ENCODE measurements at places on chromosomes 2 and 18.

DNA sequence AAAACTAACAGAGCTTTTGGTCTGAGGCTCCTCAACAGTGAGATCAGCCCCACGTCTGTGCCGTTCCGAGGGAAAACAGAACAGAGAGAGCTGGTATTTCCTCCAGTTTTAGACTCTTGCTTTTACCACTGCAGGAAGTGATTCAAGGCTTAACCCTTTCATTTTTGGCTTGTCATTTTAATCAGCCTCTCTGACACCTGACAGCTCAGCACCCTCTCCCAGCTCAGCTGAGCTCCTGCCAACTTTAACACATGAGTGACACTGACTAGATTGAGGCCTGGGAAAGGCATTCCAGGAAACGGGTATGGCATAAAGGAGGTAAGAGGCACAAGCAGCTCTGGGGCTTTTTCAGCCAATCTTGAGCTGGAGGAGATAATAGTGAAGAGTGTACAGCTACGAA is 239.4 kb upstream of the SKOR2 start:
- DNase-seq: no peak

DNA sequence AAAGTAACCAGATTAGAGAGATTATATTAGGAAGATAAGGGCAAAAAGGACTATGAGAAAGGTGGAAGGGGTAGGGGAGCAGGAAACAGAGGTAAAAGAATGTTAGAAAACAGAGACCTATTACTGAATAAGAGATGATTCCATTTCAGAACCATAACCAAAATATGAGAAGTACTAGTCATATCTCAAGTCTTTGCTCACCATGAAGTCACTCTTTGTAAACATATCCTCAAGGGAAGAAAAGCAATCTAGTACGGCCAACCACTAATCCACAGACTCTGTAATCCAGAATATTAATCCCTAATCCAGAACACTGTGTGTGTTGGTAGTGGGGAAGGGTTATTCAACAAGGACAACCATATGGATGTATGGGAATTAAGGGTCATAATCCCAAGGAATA is 92.0 kb downstream of the CDCA7 start:
- DNase-seq: no peak

DNA sequence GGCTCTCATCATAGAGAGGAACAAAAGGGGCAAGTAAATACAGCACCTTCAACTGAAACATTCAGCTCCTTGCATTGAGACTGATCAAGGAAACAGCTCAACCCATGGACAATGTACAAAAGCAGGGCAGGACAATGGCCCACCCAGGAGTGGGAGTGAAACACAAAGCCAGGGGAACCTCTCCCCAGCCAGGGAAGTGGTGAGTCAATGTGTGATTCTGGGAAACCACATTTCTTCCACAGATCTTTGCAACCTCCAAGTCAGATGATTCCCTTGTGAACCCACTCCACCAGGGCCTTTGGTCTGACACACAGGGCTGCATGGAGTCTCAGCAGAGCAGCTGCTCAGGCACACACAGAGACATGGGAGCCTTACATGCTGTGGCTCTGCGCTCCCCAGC is 294.5 kb downstream of the NR4A2 start:
- DNase-seq: no peak

- no peak for DNase-seq
These were observed 77.5 kb downstream of the EPB41L3 start for GRCh38 chr18:5466256-5466655.

GRCh38 chr2:12605936-12606335 is 110.8 kb upstream of the TRIB2 start:
- DNase-seq: no peak

- DNase-seq: no peak
These were observed 31.6 kb upstream of the AFF3 start for GRCh38 chr2:100174026-100174431.

GRCh38 chr2:39538718-39539117 is 101.6 kb upstream of the MAP4K3 start:
- DNase-seq: no peak

GRCh38 chr2:234556848-234557573 is 60.1 kb upstream of the ARL4C start:
- DNase-seq: no peak

DNA sequence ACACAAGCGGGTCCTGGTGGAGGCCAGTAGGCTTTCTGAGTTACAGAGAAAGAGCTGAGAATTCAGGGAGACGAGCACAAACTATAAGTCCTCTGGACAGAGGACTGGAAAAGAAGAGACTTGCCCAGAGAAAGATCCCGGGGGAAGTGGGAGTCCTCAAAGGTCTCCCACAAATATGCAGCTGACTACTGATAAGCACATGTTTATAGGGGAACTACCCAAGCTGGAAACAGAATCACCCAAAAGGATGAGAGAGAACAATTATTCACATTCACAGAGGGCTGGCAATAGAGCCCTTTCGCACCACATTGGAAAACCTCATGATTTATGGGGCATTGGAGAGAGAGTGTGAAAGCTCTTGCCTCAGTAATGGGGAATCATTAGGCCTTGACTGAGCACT is 337.6 kb downstream of the IRS1 start:
- no peak for DNase-seq

- DNase-seq: no peak
These were observed 196.3 kb downstream of the PDE1A start for GRCh38 chr2:182230561-182230960.

DNA sequence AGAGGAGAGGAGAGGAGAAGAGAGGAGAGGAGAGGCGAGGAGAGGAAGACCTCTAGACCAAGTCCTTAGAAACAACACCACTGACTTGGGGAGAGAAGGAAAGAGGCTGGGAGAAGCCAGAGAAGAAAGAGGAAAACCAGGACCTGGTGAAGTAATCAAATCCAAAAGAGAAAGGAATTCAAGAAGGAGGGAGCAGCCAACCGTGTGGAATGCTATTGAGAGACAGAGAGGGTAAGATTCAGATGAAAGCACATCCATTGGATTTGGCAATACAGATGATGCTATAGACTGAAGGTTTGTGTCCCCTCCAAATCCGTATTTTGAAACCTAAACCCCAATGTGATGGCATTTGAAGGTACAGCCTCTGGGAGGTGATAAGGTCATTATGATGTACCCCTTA is 50.7 kb downstream of the GALNT14 start:
- no peak for DNase-seq

DNA sequence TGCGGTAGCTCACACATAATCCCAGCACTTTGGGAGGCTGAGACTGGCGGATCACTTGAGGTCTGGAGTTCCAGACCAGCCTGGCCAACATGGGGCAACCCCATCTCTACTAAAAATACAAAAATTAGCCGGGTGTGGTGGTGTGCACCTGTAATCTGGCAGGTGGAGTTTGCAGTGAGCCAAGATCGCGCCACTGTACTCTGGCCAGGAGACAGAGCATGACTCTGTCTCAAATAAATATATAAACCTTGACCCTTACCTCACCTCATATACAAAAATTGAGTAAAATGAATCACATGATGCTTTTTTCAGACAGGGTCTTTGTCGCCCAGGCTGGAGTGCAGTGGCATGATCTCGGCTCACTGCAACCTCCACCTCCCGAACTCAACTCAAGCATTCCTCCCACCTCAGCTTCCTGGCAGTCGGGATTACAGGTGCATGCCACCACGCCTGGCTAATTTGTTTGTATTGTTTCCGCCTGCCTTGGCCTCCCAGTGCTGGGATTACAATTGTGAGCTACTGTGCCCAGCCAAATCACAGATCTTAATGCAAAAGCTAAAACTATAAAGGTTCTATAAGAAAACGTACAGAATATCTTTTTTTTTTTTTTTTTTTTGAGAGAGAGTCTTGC is 25.3 kb downstream of the XPO1 start:
- DNase-seq: no peak

DNA sequence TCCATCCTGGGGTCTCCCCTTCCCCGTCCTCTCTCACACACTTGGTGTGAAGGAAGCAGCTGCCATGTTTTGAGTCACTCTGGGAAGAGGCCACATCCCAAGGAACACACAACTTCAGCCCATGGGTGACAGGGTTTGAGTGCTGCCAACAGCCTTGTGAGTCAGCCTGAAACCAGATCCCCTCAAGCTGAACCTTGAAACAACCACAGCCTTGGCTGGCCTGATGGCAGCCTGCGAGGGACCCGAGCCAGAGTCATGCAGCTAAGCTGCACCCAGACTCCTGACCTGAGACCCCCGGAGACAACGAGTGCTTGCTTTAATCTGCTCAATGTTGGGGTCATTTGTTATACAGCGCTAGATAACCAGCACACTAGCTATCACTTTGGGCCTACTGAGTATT is 19.3 kb upstream of the MC2R start:
- DNase-seq: no peak

GRCh38 chr2:227545990-227546389 is 52.7 kb upstream of the SCYGR2 start:
- no peak for DNase-seq

DNA sequence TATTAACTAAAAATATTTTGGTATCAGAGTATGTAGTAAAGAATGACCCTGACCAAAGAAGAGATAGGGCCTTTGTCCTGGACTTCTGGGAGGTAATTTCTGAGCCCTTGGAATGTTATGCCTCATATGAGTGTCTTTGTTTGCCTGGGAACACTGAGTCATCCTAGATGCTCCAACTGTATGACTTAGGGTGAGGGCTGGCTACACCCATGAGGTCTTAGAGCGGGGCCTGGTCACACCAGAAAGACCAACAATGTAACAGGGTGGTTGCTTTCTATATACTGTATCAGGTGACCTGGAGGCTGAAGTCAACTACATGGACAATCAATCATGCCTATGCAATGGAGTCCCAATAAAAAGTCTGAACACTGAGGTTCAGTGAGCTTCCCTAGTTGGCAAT is 253.1 kb downstream of the MBD2 start:
- no peak for DNase-seq

- DNase-seq: peak; percentile 10
These were observed 3.2 kb downstream of the ID2 start for GRCh38 chr2:8684878-8685696.

DNA sequence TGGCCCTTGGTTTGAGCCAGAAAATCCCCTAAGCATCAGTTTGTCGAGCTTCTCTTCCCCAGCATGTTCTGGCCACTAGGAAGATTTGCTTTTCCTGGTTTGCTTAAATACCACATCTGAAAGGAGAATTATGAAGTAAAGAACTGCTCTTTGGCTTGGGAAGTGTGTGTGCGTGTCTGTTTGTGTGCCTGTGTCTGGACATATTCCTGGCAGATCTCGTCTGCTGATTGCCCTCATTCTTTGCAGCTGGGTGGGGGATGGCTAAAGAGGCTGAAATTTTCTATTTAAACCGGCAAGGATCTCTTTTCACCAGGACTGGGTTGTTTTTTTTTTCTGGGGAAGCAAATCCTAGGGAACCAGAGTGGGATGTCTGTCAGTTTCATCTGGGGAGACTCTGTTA is 57.3 kb upstream of the MBOAT2 start:
- no peak for DNase-seq

DNA sequence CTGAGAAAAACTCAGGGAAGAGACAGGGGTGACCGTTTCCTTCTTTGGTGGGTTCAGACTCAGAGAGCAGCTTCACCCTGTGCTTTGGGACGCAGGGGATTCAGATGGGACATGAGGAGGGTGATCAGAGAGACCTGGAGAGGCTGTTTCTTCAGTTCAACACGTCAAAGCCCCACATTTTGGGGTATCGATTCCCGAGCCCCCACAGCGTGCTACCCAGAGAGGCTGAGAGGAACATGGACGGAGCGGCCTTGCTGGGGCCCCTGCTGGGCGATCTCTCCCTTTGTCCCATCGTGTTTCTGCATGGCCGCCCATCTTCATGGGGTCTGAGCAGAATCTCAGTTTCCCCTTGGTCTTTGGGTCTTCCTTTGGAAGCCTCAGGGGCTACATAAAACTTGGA is 38.2 kb upstream of the PXDN start:
- DNase-seq: no peak

DNA sequence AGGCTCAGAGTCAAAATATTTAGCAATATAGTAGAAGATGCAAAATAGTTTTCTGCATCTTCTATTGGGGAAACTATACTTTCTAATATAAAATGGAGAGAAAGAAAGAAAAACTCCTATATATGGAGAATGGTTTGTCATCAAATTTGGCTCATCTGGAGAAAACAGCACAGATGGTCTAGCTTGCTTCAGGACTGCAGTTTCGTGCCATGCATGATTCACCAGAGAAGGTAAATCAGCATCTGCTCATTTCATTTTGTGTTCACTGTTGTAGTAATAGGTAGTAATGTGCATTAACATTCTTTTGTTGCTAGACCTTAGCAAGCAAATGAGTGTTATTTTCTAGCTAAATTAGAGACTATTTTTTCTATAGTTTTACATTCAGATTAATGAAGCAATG is 179.0 kb downstream of the ASXL3 start:
- no peak for DNase-seq

- no peak for DNase-seq
These were observed 43.5 kb upstream of the EPG5 start for GRCh38 chr18:46010676-46011075.

GRCh38 chr2:85663594-85664565 is 4.1 kb downstream of the SFTPB start:
- no peak for DNase-seq

GRCh38 chr2:9462886-9463697 is 11.3 kb upstream of the IAH1 start:
- no peak for DNase-seq

DNA sequence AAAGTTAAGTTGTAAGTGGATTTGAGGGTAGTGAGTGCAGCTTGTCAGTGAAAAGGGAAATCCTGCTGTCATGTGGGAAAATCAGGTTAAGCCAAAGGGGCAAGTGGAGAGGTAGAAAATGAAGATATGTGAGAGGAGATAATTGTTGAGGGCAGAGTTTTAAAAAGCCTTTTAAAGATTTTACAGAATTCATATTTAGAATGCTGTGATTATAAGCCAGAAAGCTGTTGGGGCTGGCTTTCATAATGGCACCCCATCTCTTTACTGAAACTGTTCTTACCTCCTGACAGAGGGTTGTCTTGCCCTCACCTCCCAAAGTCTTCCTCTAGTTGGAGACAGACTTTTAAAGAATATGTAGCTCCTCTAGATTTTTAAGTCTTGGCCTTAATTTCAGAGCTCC is 86.9 kb downstream of the MYO3B start:
- no peak for DNase-seq

- DNase-seq: no peak
These were observed 18.4 kb upstream of the PRLH start for GRCh38 chr2:237547841-237548416.

- DNase-seq: no peak
These were observed 106.2 kb upstream of the RNF152 start for GRCh38 chr18:61998957-61999356.

- no peak for DNase-seq
These were observed 135.1 kb upstream of the GATA6 start for GRCh38 chr18:22034276-22034675.

- DNase-seq: no peak
These were observed 111.6 kb downstream of the AGAP1 start for GRCh38 chr2:235605312-235606003.

All from activated CD8-positive, alpha-beta memory T cell treated with anti-CD3 and anti-CD28 coated beads for 4 hours (primary cell).